ENCODE measurements at places on chromosomes 5 and 9.

- no peak for DNase-seq
Measured at GRCh38 chr5:39717176-39717897, 292.6 kb upstream of the DAB2 start.

DNA sequence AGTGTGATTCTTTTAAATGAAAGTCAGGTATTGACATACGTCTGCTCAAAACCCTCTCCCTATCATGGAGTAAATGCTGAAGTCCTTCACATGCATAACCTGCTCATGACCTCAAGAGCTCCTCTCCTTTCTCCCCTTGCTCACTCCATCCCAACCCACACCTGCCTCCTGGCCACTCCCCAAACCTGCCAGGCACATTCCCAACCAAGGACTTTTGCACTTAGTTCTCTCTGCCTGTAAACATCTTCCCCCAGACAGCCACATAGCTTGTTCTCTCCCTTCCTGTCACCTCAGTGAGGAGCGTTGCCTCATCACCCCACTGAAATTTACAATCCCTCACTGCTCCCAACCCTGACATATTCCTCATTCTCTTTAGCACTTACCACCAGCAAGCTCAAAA, 8.7 kb downstream of the SETD9 start:
- DNase-seq: no peak

DNA sequence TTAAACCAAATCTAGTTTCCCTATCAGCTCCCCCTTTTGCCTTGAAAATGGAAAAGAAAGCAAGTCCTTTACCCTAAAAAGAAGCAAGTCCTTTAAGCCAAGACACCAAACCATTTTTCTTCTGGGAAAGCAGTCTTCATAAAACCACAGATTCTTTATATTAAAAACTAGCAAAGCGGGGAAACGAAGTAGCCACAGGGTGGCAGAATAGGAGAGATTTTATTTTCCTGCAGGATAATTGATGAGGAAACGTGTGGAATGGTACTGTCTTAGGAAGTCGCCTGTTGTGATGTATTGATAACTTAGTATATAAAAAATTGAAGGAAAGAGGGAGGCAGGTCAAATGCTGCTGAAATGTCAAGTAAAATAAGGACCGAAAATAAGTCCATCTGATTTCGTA, 41.1 kb downstream of the ZNF883 start:
- DNase-seq: no peak

- no peak for DNase-seq
Measured at GRCh38 chr5:87322381-87322780, 54.7 kb downstream of the RASA1 start.

- no peak for DNase-seq
Measured at GRCh38 chr9:115200711-115201505, 83.0 kb upstream of the TNC start.

GRCh38 chr9:89667726-89668125, 62.9 kb downstream of the GADD45G start:
- DNase-seq: no peak

DNA sequence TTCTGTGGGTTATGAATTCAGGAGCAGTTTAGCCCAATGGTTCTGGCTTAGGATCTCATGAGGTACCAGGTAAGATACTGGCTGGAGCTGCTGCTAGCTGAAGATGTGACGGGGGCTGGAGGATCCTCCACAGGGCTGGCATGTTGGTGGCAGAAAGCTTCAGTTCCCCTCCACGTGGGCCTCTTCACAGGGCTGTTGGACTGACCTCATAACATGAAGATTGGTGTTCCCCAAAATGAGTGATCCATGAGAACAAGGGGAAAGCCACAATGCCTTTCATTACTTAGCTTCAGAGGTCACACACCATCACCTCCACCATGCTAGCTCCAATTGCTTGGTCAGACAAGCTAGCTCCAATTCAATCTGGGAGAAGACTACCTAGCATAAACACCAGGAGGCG, 8.5 kb upstream of the S100Z start:
- no peak for DNase-seq

DNA sequence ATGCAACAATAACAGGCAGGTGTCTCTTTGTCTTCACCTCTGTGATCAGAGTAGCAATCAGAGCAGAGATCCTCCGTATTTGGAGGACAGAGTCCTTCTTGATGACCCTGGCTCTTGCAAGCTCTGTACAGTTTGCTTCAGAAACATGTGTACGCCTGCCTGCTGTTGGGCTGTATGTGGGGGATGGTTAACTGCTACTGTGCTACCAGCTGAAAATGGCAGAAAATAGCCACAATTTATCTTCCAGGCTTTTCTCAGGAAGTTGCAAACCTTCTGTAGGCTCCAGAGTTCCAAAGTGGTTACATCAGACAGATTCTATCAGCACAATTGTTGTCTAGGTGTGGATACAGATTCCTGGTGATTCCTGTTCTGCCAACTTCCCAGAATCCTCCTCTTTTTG, 35.5 kb downstream of the DDX46 start:
- DNase-seq: no peak

DNA sequence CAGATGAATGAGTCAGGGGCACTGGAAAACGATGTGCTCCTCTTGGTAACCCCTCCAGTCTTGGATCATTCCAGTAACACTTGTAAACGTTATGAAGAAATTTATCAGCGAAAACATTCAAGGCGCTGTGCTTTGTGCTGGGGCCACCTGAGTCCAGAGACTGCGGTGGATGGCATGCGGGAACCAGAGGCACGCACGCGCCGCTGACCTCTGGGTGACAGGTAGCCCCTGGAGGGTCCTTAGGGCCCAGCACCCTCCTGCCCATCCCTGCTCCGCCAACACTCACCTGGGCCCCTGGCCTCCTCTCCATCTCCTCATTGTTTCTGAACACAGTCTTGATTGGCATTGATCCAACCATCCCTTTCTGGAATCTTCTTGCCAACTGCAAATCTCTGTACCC, 86.9 kb downstream of the DAP start:
- DNase-seq: no peak

- no peak for DNase-seq
Measured at GRCh38 chr9:95134457-95134881, 183.0 kb downstream of the FANCC start.

GRCh38 chr5:32618962-32619361, 33.6 kb downstream of the SUB1 start:
- DNase-seq: no peak

GRCh38 chr5:148966348-148966747, 96.5 kb downstream of the SH3TC2 start:
- no peak for DNase-seq

DNA sequence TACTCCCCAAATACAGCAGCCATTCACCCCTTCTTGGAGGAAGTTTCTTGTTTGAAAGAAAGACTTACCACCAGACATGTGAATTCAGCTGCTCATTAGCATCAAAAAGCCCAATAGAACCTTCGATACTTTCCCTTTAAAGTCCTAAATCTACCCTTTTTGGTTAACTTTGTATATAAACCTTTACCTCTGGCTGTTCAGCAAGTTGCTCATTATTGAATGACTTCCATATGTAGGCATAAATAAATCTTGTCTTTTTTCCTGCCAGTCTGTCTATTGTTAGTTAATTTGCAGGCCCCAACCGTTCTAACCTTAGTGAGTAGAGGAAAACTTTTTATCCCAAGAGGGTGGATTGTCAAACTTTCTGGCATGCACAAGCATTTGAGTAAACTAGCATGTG, 27.9 kb upstream of the FBXL17 start:
- DNase-seq: no peak

- no peak for DNase-seq
Measured at GRCh38 chr5:170353961-170354360, 35.2 kb downstream of the KCNMB1 start.

DNA sequence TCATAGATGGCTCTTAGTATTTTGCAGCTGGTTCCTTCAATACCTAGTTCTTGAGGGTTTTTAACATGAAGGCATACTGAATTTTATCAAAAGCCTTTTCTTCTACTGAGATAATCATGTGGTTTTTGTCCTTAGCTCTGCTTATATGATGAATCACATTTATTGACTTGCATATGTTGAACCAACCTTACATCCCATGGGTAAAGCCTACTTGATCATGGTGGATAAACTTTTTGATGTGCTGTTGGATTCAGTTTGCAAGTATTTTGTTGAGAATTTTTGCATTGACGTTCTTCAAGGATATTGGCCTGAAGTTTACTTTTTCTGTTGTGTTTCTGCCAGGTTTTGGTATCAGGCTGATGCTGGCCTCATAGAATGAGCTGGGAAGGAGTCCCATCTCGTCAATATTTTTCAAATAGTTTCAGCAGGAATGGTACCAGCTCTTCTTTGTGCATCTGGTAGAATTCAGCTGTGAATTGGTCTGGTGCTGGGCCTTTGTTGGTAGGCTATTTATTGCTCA, 49.7 kb downstream of the YIPF5 start:
- DNase-seq: no peak

GRCh38 chr9:100848726-100849125, 179.8 kb upstream of the PLPPR1 start:
- no peak for DNase-seq

DNA sequence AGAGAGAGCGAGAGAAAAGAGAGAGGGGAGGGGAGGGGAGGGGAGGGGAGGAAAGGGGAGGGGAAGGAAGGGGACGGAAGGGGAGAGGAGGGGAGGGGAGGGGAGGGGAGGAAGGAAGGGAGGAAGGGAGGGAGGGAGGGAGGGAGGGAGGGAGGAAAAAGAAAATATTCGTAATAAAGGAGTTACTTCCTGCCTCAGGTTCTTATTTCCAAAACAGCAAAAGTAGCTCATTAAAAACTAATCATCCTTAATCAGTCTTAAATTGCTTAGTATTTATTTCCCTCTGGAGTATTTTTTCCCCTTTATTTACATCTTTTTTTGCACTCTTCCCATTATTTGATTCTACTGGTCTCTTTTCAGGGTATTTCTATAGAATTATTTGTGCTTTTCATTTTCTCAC, 162.3 kb downstream of the FANCC start:
- no peak for DNase-seq

DNA sequence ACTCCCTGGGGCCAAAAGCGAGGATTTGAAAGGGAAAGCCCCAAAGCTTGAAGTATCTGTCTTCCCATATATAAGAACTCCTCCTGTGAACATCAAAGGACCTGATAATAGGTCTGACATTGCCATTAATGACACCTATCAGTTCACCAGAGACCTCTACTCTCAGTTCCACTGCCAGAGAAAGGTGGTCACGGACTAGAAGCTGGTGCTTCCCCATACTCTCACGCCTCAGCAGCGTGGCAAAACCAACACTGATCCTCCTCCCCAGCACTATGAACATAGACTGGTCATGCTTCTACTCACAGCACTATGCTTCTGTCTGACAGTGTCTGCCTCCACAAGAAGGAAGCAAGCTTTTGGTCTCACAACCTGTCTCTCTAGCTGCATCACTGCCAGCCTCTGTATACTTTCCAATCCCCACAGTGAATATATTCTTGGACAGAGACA, 37.9 kb downstream of the NRG2 start:
- DNase-seq: no peak

DNA sequence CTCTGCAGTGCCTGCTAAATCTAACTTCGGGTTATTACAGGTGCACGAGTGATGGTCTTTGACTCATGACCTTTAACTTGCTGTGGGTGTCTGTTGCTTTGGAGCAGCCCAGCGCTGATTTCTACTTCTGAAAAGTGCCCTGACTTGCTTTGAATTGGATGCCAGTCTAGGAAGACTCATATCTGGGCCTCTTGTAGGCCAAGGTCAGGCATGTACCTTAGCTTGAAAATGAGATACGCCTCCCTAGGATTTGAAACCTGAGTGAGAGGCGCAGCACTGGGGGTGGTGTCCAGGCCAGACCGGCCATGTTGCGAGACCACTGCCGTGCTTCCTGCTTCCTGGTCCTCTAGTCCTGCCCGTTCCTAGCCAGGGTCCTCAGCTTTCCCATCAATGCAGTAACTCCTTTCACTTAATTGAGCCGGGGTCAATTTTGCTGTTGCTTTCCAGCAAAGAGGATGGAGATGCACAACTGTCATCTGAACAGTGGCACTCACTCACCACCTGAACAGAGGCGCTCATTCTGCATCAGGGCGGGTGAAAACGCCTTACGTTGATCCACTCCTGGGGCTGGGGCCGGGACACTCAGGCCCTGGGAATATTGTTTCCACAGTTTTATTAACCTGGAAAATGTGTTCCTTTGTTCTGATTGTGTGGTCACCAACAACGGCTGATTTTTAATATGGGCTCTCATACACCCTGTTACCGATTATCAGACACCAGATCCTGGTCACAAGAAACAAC, 14.3 kb downstream of the PCAT7 start:
- no peak for DNase-seq

DNA sequence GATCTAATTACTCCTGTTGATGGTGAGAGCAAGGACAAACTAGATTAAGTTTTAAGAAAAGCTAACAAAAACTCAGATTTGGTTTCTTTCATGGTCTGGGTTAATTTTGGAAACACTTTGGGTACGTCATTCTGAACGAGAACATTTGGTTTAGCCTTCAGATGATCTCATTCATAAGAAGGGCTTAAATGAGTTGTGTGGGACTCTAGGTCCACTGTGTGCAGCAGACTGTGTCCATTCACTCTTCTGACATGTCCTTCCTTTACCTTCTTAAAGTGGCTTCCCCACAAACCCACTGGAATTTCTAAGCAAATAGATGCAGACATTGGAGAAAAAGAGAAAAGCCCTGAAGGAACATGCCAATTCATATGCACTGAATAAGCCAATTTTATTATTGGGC, 96.8 kb downstream of the FBXO4 start:
- no peak for DNase-seq

- no peak for DNase-seq
Measured at GRCh38 chr9:90521811-90522570, 120.6 kb downstream of the DIRAS2 start.

GRCh38 chr5:59587489-59588337, 305.8 kb downstream of the PDE4D start:
- no peak for DNase-seq

GRCh38 chr5:178058321-178059012, 54.9 kb upstream of the N4BP3 start:
- DNase-seq: no peak

DNA sequence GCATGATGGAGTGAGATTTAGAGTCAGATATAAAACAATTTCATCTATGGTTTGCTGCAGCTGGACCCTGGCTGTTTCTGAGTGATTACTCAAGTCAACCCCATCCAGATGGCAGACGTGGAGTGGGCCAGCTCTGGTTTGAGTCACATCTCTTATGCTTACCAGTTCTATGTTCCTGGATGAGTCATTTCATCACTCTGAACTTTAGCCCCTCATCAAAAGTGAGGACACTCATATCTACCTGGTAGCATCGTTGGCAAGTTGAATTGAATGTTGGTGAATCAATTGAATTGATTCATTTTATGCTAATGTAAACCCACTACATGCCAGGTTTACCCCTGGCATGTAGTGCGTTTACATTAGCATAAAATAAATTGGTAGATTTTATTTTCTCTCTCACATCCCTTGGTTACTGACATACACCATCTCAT, 176.4 kb downstream of the FGF18 start:
- no peak for DNase-seq

- DNase-seq: no peak
Measured at GRCh38 chr9:116174347-116174746, 20.8 kb downstream of the PAPPA start.
